Nasal cavity respiratory epithelium epithelial cell of viscerocranial mucosa (primary cell): ENCODE measurements at places on chromosomes 4 and X. TPM values are rescaled to one million over a fixed set of nuclear protein-coding genes. Genes with fewer than 3 reads are reported as not detected.

The SMARCA1 gene
- 5.5 and 27.0 TPM in 2 replicates for total RNA-seq

The ADH1B gene
- not detected in 2 replicates for total RNA-seq

The DCX gene
- not detected in 2 replicates for total RNA-seq

The HMGN5 gene
- total RNA-seq, result 0.34 and 0.78 TPM in 2 replicates

The PPP1R3F gene
- 4.1 and 9.0 TPM in 2 replicates for total RNA-seq

The ZDHHC15 gene
- not detected in 2 replicates for total RNA-seq

The PRSS12 gene
- 28.4 and 31.1 TPM in 2 replicates for total RNA-seq

The PABPC5 gene
- total RNA-seq, result not detected in 2 replicates

The MAGEC1 gene
- not detected in 2 replicates for total RNA-seq

The NIPAL1 gene
- total RNA-seq, result 11.6 and 14.1 TPM in 2 replicates

The SETD7 gene
- total RNA-seq, result 69.0 and 76.9 TPM in 2 replicates

The C4orf36 gene
- 1.7 and 3.1 TPM in 2 replicates for total RNA-seq

The CXCL11 gene
- 0.68 and 0.71 TPM in 2 replicates for total RNA-seq

The KCND1 gene
- total RNA-seq, result under 0.01 and 0.93 TPM in 2 replicates

The FDCSP gene
- total RNA-seq, result not detected in 2 replicates

The CTAG1A gene
- not detected in 2 replicates for total RNA-seq

The PROM1 gene
- total RNA-seq, result 0.34 and 1.4 TPM in 2 replicates

The MAGEA12 gene
- total RNA-seq, result not detected in 2 replicates

The CENPU gene
- 1.0 and 5.3 TPM in 2 replicates for total RNA-seq

The FAM120C gene
- total RNA-seq, result 1.7 and 2.5 TPM in 2 replicates

The BEX5 gene
- total RNA-seq, result 0.14 and 1.7 TPM in 2 replicates

The GYG2 gene
- total RNA-seq, result 0.36 TPM in 1 of 2 replicates, not detected in the other

The KIAA1210 gene
- total RNA-seq, result not detected in 2 replicates
